ENCODE measurements at places on chromosomes 1 and 21.

DNA sequence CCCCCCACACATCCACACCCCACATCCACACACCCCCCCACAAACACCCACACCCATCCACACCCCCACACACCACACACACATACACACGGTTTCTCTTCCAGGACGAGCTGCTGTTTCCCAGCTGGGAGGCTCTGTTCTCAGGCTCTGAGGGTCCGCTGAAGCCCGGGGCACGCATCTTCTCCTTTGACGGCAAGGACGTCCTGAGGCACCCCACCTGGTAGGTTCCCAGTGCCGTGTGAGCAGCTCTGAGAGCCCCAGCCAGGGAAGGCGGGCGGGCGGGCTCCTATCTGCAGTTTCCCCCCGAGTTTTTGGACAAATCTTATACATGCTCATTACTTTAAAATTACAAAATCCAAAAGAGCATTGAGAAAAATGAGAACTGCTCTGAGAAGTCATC, 31.2 kb downstream of the SLC19A1 start:
- no peak for DNase-seq

DNA sequence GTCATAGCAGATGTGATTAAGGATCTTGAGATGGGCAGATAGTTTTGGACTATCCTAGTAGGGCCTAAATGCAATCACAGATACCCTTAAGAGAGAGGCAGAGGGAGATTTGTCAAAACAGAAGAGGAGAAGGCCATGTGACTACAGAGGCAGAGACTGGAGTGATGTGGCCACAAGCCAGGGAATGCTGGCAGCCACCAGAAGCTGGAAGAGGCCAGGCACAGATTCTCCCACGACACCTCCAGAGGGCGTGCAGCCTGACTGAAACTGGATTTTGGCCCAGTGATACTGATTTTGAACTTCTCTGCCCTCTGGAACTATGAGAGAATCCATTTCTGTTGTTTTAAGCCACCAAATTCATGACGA, 52.1 kb upstream of the EPS8L3 start:
- DNase-seq: no peak

- no peak for DNase-seq
Observed at GRCh38 chr1:11054181-11054580, 5.6 kb downstream of the SRM start.

- DNase-seq: peak; percentile 73
Observed at GRCh38 chr1:46248122-46248920, 758 bp downstream of the RAD54L start.

DNA sequence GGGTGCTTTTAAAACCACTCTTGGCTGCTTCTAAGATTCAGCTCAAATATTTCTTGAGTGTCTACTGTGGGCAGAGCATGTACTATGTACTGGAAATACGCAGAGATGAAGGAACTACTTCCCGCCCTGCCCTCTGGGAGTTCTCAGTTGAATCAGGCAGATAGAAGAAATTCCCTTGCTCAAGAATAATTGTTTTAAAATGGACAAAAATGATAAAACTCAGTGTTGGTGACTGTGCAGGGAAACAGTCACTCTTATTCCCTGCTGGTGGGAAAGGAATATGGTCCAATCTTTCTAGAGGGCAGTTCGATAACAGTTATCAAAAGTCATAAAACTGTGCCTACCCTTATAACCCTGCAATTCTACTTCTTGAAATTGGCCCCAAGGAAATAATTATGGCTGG, 16.9 kb upstream of the GRHL3 start:
- DNase-seq: no peak

DNA sequence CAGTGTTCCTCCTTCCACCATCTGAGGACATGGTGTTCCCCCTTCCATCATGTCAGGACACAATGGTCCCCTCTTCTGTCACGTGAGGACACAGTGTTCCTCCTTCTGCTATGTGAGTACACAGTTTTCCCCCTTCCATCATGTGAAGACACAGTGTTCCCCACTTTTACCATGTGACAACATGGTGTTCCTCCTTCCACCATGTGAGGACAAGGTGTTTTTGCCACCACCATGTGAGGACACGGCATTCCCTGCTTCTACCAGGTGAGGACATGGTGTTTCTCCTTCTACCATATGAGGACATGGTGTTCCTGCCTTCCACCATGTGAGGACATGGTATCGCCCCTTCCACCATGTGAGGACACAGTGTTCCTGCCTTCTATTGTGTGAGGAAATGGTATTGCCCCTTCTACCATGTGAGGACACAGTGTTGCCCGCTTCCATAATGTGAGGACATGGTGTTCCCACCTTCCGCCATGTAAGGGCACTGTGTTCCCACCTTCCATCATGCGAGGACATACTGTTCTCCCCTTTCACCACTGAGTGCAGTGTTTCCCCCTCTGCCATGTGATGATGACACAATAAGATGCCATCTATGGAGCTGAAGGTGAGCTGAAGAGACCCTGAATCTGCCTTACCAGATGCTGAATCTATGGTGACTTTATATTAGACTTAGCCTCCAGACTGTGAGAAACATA, 132.3 kb downstream of the FCRL5 start:
- no peak for DNase-seq

DNA sequence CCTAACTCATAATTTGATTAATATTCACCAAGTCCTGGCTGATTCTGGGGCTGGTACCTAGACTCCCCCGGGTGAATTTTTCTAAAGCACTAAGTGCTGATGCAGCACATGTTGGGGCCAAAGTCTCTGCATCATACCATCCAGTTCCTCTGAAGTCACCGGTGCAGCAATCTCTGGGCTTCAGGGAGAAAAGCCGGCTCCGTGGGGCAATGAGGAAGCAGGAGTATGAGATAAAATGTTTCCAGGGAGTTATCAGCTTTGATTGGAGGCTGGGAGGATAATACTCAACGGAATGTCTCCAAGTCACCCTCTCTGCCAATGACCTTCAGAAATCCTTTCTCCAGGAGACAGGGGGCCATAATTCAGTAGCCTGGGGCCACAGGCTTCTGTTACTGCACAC, 1.2 kb downstream of the FCAMR start:
- no peak for DNase-seq

DNA sequence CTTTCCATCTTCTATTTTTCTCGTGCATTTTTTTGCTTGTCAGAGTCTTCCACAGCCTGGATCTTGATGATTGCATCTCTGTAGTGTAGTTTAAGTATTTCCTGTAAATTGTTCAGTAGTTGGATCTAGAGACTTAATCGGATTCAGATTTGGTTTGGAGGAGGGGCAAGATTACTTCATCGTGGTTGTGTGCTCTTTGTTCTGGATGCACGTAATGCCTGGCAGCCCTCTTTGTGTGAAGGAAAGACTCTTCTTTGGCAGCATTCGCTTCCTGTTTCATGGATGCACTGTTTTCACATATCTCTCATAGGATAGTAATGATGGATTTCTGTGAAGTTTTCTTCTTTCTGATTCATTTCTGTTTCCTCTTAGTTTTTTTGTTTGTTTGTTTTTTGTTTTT, 14.2 kb downstream of the SEMA4A start:
- DNase-seq: no peak

DNA sequence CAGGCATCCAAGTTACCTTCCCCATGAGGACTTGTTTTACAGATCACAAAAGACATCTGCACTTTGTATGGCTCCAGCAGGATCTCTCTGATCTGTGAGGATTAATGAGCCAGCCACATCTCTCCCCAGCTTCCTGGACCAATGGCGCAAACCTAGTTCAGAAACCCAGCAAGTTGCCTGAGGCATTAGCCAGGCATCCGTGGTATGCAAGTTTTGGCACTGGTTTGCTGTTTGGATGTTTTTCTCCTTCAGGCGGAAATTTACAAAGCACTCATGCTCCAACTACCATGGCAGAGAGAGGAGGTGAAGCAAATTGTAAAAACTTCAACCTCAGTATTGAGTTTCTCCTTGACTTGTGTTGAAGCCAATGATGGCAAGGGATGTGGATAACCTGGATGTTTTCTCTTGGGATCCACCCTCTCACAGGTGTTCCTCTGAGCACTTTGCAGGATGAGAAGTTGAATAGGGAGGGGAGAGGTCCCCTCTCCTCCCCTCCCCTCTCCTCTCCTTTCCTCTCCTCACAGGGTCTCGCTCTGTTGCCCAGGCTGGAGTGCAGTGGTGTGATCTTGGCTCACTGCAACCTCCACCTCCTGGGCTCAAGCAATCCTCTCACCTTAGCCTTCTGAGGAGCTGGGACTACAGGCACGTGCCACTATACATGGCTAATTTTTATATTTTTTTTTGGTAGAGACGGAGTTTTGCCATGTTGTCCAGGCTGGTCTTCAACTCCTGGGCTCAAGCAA, 25.6 kb upstream of the ENO1 start:
- no peak for DNase-seq

DNA sequence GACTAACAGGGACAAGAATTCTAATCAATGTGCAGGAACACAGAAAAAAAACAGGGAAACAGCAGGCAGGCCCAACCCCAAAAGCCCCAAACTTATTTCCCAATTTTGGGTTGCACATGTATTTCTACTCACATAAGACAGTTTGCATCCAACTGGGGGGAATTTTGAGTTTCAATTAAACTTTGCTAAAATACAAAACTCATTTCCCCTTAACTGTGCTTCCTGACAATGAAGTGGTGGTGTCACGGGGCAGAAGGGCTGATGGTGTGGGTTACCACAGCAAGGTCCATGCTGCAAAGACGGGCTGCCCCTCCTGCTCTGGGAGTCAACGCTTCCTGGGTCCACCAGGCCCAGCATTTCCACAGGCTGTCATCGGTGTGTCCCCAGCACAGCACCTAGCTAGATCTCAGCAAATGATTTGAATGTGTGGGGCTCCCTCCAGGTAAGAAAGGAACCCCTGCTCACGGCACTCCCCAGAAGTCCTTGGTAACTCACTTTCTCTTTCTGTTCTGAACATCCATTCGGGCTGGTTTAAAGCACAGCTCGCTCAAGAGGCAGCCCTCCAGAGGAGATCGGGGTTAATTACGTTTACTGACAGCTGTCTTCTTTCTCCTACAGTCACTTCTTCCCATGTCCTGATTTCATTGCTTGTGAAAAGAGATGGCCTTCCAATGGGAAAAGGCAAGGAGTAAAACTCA, 27.4 kb downstream of the HIVEP3 start:
- DNase-seq: no peak

- DNase-seq: no peak
Observed at GRCh38 chr1:40890771-40891170, 28.6 kb upstream of the CITED4 start.

DNA sequence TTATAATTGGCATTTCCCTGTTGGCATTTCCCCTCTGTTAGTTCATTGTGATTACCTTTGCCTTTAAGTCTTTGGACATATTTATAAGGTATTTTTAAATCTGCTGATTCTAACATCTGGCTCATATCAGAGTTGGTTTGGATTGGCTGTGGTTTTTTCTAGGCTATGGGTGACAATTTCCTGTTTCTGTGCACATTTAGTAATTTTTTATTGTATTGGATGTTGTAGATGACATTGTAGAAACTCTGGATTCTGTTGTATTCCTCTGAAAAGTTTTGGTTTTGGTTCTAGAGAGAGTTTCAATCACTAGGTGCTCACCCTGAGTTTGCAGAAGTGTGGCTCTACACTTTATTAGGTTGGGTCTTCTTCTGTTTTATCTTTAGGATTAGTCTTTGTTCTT, 110.1 kb upstream of the ARHGEF16 start:
- DNase-seq: no peak

DNA sequence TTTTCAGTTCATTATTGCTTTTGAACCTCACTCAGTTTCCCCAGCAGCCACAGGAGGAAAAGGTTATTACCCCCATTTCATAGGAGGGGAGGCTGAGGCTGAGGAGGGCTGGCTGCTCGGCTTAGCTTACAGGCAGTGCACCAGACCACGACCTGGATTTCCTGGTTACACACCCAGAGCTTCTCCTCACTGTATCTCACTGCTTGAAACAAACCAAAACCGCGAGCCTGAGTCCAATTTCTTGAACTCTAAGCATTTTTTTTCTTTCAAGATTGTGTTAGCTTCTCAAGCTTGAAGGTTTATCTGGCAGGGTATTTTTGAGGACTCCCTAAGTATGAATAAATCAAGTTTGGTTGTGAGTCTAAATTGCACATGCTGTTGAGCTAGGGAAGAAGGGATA, 188.9 kb upstream of the EDN2 start:
- no peak for DNase-seq

DNA sequence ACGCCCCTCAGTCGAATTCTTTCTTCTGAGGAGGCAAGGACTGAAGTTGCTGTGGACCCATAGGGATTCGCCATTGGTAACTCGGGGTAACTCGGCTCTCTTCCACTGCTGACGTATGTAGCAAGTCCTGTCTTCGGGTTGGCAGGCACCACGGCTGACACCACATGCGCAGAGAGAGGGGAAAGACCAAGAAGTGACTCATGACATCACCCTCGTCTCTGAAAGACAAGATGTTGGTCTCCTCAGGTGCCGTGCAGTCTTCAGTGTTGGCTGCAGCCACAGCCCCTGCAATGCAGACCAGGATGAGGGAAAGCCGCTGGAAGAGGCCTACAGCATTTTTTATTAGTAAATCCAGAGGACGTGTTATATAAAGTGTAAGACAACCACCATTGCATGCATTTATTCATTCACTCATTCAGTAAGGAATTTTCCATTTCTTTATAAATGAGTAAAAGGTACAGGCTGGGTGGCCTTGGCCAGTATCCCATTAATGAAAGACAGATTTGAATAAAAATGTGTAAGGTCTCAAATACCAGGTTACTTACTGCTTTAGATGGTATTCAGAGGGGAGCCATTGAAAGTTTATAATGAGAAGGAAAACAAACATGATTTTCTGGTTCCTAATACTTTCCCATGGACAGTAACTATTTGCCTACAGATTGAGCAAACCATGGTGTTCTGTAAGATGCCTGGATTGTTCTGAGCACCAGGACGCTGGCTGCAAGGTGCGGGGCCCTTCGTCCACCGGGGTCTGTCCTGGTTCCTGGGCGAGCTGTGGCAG, 50.7 kb upstream of the IRF2BP2 start:
- DNase-seq: no peak

- no peak for DNase-seq
Observed at GRCh38 chr1:29281571-29281970, 45.2 kb downstream of the PTPRU start.

DNA sequence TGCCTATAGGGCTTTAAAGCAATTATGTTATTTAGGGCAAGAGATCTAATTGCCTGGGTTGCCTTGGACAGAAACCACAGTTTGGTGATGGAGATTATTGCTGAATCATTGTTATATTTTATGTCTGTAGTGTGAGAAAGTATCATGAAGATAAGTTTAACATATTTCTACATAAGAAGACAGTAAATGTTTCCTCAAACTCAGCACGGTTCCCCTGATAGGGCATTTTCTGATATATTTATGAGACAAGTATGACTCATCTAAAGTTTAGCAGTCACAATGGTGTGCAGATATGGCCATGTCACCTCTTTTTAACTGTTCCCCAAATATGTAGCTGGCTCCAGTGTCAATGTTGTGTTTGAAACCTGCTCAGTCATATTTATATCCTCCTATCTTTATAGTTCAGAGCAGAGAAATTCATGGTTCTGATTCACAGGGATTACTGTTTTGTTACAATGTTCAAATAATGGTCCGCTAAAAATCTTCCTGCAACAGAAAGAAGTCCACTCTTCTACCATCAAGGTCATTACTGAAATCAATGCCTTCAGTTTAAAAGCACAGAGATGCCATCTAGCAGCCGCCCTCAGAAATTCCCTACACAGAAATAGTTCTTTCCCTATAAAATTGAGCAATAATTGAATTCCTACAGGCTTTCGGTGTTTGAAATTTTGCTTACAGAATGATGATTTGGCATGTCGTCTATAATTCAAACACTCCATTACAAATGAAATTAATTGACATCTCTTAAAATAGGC, 3.7 kb downstream of the OLFM3 start:
- no peak for DNase-seq

GRCh38 chr1:244651956-244652622, 837 bp upstream of the DESI2 start:
- DNase-seq: no peak

GRCh38 chr1:245895455-245895959, 611.6 kb downstream of the SMYD3 start:
- no peak for DNase-seq

- no peak for DNase-seq
Observed at GRCh38 chr1:56676571-56677035, 31.5 kb downstream of the PRKAA2 start.

Measured in K562 (cell line).